ENCODE measurements at places on chromosomes 12 and 14. TPM values are rescaled to one million over a fixed set of nuclear protein-coding genes. Genes with fewer than 3 reads are reported as not detected.

ELK3 gene
- 14.3 TPM for total RNA-seq

KRT77 gene
- not detected for total RNA-seq

KIF21A gene
- total RNA-seq: 26.0 TPM

DACT1 gene
- total RNA-seq: 26.2 TPM

TPH2 gene
- total RNA-seq: 0.90 TPM

RFX4 gene
- not detected for total RNA-seq

POU6F1 gene
- 8.7 TPM for total RNA-seq

CLEC2A gene
- total RNA-seq: 3.7 TPM

FBXO33 gene
- 10.8 TPM for total RNA-seq

DICER1 gene
- total RNA-seq: 60.2 TPM

FBLN5 gene
- total RNA-seq: 3.5 TPM

M6PR gene
- 115 TPM for total RNA-seq

EMC9 gene
- total RNA-seq: 36.9 TPM

RNASE7 gene
- total RNA-seq: not detected

KLRB1 gene
- total RNA-seq: not detected

FAM186B gene
- 0.21 TPM for total RNA-seq

PTPN21 gene
- total RNA-seq: 16.1 TPM

LRIG3 gene
- 9.3 TPM for total RNA-seq

NRXN3 gene
- 4.1 TPM for total RNA-seq

TPPP2 gene
- not detected for total RNA-seq

IL26 gene
- not detected for total RNA-seq

GNB3 gene
- total RNA-seq: 9.0 TPM

NELL2 gene
- total RNA-seq: 54.2 TPM

SLCO1B3 gene
- not detected for total RNA-seq
